ENCODE measurements at places on chromosomes 4 and X.
A peak's percentile ranks its signal among the peaks of the same experiment; 100 is the strongest.

- peak; percentile 74 for DNase-seq
These were observed 6.0 kb downstream of the RBPJ start for GRCh38 chr4:26326791-26327190.

DNA sequence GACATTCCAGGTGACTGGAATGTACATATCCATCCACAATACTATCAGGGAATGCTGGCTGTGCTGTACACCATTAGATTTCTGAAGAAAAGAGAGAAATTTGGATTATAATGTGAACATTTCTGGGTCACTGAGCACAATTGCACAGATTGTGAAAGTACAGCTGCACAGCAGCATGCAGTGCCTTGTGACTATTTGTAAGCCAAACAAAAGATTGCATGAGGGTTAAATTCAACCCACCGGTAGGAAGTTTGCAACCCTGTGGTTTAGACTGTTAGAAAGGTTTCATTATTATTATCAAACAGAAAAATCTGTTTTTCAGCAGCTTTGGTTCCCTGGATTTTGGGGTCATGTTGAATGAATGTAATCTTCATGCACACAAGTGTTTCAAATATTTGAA, 24.5 kb downstream of the DDIT4L start:
- DNase-seq: no peak

- no peak for DNase-seq
These were observed 113.6 kb downstream of the NFKB1 start for GRCh38 chr4:102614801-102615200.

DNA sequence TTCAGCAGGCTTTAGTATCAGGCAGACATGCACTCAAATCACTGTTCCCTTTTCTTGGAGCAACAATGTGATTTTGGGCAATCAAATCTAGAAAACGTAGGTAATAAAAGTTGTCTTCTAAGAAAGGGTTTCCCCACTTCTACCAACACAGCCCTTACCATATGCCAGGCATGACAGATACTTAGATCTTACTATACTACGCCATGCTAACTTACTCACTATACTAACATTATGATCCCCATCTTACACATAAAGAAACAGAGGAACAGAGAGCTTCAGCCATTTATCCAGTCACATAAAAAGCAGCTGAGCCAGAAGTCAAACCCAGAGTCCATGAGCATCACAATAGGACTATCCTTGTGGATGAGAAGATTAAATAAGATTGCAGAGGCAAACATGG, 9.2 kb downstream of the TXK start:
- DNase-seq: no peak

GRCh38 chrX:48511560-48511959, 2.8 kb downstream of the PORCN start:
- peak; percentile 25 for DNase-seq

DNA sequence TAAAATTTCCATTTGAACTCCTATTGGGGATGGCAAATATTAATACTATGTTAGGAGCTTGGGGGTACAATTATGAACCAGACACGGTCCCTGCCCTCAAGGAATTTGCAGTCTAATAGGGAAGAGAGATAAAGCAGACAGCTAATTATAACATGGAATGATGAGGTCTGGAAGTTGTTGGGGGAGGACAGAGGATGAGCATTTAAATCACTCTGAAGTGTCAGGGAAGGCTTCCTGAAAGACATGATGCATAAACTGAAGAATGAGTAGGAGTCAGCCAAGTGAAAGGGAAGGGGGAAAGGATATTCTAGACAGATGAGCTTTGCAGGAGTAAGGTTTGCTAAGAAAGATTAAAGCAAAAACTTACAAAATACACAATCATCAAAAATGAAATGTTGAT, 15.9 kb downstream of the PLAC1 start:
- no peak for DNase-seq

DNA sequence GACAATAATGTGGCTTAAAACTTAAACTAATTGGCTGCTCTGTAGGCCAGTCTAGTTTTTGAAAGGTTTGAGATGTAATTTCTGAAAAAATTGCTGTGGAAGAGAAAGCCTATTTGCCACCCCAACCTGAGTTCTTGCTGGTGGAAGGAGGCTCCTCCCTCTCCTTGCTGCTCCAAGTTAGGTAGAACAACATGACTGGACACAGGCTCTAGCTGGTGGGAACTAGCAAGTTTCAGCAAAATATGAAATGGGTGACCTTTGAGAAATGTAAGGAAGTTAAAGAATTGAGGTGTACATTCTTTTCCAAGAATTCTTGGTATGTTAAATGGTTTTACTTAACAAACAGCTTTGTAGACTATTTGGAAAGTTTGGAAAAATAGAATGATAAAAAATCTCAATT, 8.0 kb downstream of the RPL34 start:
- DNase-seq: peak; percentile 23

- DNase-seq: no peak
These were observed 180.6 kb downstream of the RNF150 start for GRCh38 chr4:140952717-140953116.

GRCh38 chrX:153689654-153690465, 2.1 kb downstream of the SLC6A8 start:
- no peak for DNase-seq

DNA sequence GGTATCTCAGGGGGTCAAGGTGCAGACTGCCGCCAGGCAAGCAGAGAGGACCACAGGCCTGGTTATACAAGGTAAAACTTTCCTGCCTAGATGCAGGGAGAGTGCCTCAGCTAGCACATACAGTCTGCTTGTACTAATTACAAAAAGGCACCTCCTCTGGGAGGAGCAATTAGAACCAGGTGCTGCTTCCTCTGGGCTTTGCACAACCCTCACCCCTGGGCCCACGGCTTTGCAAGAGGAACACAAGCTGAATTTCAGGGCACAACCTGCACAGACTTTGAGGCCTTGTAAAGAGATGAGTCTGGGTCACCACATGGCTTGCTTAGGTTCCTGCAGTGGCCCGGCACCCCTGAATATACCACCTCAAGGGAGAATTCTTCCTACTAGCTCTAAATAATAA, 9.2 kb upstream of the CITED1 start:
- DNase-seq: no peak

- no peak for DNase-seq
These were observed 28.0 kb upstream of the RBM41 start for GRCh38 chrX:107146670-107147069.

GRCh38 chr4:154836513-154836912, 55.4 kb downstream of the RBM46 start:
- DNase-seq: no peak

GRCh38 chr4:150695162-150695561, 113.2 kb downstream of the MAB21L2 start:
- DNase-seq: no peak

DNA sequence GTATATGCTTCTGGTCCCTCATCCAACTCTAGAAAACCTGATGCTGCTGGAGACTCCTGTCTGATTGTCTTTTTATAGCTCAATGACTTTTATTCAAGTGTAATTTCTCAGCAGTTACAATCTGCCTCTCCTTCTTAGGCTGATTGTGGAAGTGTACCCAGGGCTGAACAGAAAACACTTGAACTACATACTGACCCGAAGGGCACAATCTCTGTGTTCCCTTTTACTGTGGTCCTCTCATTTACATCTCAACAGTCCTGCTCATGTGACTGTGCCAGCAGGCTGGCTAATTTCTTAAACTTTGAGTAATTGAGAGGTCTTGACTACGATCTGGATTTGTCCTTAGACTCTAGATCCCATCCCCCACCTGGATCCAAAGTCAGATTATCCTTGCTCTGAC, 863.4 kb downstream of the PDHA2 start:
- DNase-seq: no peak

GRCh38 chr4:97627750-97628149, 515.5 kb downstream of the STPG2 start:
- DNase-seq: no peak

DNA sequence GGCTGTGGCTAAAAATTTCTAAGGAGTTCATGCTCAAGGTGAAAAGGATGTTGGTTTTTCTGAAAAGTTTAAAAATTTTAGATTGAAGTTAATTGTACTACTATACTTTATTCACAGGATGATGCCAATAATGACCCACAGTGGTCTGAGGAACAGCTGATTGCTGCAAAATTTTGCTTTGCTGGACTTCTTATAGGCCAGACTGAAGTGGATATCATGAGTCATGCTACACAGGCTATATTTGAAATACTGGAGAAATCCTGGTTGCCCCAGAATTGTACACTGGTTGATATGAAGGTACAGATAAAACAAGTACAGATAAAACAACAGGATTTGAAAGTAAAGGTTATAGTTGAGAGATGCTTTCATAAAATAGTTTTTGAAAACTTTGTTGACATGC, 12.2 kb downstream of the PAICS start:
- DNase-seq: no peak

- no peak for DNase-seq
These were observed 34.0 kb downstream of the PHKA2 start for GRCh38 chrX:18949944-18950301.

DNA sequence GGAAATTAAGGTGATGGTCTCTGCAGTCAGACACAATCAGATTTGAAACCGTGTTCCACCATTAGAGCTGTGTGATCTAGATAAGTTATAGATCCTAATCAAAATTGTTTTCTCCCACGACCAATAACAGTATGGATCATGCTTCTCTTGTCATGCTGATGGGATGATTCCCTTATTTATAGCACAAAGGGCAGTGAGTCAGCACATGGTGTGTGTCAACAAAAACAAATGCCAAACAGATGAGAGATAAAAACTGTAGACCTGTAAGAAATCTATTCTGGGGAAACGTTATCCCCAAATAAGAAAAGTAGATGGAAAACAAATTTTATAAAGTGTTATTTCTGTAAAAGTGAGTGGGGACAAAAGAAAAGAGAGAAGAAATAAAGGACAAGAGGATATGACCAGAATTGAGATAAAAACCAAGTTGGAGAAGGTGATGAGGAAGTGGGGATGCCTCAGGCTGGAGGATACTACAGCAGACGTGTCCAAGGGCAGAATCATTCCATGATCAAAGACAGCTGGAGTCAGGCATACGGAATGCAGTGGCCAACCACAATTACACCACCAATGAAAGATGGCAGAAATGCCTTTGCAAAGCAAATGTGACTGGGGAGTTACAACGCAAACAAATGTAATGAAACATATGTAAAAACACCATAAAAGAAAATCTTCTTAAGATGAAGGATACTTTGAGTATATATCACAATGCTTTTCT, 377.8 kb upstream of the PRKX start:
- DNase-seq: no peak

- DNase-seq: no peak
These were observed 41.3 kb upstream of the MXD4 start for GRCh38 chr4:2303121-2303685.

DNA sequence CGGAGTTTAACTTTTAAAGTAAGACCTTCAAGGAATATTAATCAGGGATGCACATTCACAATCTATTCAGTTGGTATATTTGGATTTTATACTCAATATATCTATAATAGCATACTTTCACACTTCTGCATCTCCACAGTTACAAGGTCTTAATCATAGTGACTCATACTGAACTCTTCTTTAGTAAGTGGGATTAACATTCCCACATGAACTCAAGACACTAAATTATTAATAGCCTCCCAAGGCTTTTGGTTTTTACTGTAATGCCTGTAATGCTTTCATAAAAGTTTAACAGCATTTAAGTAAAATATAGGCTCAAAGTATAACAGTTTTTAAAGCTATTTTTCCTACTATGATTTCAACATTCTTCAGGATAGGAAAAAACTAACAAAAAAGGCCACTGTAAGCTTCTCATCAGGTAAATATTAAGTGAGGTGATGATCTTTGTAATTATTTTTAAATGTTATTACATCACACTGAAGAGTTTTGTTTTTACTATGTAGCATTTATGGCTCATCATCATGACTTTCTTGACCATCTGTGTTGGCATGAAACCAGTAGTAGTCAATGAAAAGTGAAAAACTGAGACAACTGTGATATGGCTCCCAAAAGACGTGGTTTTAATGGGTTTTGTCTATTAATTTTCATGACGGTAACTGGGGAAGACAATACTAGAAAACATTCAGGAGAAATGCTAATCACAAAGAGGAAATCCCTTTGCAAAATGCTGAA, 91.5 kb upstream of the GALNT7 start:
- no peak for DNase-seq

GRCh38 chr4:169826634-169827187, 69.0 kb upstream of the HPF1 start:
- no peak for DNase-seq

GRCh38 chr4:155566354-155566753, 100.3 kb upstream of the GUCY1A1 start:
- no peak for DNase-seq

GRCh38 chr4:101066626-101067170, 280.6 kb downstream of the PPP3CA start:
- DNase-seq: no peak

GRCh38 chr4:174591243-174592021, 69.1 kb upstream of the HPGD start:
- no peak for DNase-seq

GRCh38 chr4:86579941-86580340, 14.2 kb upstream of the PTPN13 start:
- DNase-seq: no peak

DNA sequence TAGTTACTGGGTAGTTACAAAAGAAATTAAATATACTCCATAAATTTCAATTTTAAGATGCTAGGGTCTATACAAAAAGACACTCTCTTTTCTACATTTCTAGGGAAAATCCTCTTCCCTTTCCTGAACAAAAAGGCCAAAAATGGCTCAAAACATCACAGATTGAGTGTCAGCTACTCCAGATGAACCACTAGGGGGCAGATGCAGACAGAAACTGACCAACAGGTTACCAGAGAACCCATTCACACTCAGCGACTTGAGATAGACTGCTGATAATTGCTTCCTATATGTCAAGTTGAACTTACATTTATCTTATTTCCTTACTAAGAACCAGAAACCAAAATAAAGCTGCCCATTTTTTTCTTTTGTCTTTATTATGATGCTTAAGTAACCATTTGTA, 83.4 kb upstream of the MID1IP1 start:
- DNase-seq: peak; percentile 20

DNA sequence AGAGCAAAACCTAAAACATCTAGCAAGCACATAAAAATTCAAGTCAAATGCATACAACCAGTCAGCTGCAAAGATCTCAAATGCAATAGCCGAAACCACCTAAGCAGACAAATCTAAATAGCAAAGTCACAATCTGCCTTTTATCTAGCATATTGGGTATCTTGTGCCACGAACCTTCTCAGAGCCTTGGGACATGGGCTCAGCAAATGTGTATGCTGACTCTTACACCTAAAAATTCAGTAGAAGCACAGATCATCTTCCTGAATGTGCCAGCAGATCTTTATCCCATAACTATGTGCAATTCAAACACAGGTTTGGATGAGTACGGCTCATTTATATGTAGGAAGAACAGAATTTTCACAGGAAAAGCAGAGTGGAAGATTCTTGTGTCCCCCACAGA, 492.1 kb downstream of the INPP4B start:
- no peak for DNase-seq

DNA sequence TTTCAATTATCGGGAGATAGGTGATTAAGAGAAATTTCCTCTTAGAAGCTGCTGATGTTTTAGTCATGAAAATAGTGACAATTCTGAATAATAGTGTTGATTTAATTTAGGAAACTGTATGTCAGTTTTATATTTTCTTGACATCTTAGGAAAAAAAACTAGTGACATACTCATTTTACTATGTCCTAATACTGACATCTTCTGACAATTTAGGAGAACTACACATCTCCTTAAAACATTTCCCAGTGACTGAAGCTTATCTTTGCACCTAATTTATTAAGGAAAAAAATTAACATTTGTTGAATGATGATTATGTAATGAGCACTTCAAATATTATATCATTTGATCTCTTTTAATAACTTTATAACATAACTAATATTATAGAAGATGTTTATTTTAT, 42.0 kb upstream of the RBMXL3 start:
- peak; percentile 6 for DNase-seq

Measured in AG20443 (cell line).